ENCODE measurements at places on chromosomes 16 and 17.

- no peak for DNase-seq
Observed at GRCh38 chr17:58920773-58921172, 165.1 kb downstream of the PPM1E start.

DNA sequence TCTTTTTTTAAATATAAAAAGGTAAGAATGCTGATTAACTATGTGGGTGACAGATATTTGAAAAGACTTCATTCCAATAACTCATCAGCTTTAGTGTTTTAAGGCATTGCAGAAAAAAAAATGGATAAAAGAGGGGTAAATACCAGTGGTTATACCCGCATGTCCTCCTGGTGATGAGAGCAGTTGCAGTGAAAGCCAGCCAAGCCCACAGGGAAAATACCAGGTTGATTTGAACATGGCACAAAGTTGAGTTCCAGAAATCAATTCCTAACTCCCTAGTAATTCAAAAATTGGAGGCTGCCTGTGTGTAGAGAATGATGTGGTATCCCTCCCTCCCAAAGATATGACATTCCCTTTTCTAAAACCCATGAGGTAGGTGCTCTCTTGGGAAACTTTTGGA, 453.2 kb upstream of the SOX9 start:
- DNase-seq, result no peak

GRCh38 chr16:31143011-31143693, 6.7 kb downstream of the PRSS36 start:
- DNase-seq, result no peak

DNA sequence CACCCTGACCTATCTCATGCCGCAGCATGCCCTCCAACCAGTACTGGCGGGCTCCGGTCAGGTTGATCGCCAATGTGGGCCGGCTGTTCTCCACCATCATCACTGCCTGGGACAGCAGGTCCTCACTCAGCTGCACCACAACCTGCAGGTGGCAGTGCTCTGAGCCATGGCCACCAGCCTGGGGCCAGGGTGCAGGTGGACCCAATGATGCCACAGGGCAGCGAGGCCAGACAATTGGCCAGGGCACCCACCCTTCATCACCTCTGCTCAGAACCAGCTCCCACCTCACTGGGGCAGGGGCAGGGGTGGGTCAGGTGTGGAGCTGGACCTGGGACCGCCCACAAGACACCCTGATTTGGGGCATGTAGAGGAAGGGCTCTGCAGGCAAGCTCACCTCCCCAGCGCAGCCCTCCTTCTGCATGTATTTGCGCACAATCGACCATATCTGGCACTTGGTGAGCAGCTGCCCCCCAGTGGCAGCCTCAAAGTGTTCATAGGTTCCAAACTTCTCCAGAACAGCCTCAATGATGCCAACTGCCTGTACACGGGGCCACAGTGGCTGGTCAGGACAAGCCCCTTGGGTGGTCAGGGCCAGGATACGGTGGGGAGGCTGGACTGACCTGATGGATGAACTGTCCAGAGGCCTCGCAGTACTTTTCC, 4.2 kb downstream of the MATCAP1 start:
- DNase-seq, result no peak

- no peak for DNase-seq
Observed at GRCh38 chr16:69005641-69006355, 99.7 kb upstream of the HAS3 start.
